NCI-H526 (cell line): ENCODE measurements at places on chromosomes 4 and X.
A peak's percentile ranks its signal among the peaks of the same experiment; 100 is the strongest.

DNA sequence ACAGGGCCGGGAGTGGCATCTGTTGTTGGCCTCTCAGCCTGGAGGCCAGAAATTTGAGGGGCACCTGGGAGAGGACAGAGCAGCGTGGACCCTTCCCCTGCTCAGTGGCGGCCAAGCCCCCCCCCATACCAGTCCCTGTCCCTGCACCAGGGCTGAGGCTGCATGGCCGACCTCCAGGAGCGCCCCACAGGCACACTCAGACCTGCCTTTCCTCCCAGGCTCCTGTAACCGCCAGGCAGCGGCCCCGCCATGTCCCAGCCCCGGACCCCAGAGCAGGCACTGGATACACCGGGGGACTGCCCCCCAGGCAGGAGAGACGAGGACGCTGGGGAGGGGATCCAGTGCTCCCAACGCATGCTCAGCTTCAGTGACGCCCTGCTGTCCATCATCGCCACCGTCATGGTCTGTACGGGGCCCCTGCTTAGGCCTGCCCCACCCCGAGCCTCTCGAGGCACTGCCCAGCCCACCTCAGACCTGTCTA lies 15.3 kb downstream of the TMEM175 start:
- no peak for DNase-seq

GRCh38 chrX:106401965-106402559 lies 209.7 kb upstream of the RADX start:
- no peak for DNase-seq

DNA sequence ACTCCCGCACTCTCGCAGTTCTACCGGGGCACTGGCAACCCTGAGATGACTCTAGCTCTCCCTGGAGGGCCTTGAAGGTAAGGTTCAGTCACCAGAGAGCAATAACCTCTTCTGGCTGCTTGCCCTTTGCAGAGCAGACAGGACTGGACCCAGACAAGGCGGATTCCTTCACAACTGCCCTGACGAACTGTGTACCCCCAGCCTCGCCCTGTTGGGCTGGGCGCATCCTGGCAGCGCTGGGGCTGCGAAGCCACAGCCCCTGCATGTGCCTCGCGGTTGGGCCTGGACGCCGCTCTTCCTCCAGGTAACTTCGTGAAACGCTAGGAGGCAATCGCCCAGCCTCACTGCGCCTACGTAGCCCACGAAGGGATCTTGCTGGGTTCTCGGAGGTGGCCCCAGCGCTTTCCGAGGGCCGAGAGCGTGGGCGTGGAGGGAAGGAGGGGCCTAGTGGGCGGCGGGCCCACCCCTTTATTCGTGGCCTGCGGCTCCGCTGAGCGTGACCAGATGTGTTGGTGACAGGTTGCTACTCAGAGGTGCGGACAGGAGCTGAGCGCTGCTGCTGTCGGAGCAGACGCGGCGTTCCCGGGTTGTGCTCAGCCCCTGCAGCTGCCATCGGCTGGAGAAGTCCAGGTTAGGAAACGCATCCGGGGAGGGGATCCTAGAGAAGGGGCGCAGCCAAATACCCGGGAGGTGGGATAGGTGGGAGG lies 1.9 kb upstream of the MAMLD1 start:
- peak; percentile 0 for DNase-seq

DNA sequence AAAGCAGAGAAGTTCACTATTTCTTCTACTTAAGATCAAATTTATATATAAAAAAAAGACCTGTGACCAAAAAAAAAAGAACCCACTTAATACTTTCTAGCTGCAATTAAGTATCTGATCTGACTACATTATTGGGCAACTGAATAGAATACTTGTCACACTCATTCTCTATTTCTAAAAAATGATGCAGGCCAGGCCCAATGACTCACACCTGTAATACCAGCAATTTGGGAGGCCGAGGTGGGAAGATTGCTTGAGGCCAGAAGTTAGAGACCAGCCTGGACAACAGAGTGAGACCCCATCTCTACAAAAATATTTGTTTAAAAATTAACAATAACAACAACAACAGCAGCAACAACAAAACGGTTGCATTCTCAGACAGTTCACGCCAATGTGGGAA lies 108.8 kb upstream of the BMP2K start:
- no peak for DNase-seq
